ENCODE measurements at places on chromosomes 3 and 15.

GRCh38 chr3:73605412-73605811 lies 19.3 kb downstream of the PDZRN3 start:
- DNase-seq = peak; percentile 77

DNA sequence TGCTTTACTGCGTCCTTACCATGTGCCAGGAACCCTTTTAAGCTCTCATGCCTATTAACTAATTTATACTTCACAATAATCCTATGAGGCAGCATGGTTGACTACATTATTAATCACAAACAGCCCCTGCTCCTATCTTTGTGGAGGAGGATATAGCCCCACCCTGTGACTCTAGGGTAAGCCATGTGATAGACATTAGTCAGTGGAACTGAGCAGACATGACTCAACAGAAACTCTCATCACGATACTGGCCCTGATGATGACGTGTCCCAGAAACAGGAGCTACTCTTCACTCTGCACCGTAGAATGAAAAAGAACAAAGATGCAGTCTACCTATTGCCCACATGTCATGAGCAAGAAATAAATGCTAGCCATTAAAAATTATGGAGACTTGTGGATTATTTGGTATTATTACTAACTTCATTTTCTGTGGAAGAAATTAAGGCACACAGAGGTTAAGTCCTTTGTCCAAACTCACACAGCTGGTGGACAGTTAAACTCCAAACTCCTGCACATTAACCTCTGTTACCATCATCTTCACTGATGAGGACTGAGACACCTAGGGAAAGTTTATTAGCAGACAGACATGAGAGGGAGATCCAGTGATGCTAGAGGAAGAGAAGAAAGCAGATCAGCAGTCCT lies 51.2 kb downstream of the CFAP20DC start:
- peak; percentile 94 for DNase-seq

GRCh38 chr3:5192571-5193365 lies 5.3 kb downstream of the EDEM1 start:
- DNase-seq = no peak

DNA sequence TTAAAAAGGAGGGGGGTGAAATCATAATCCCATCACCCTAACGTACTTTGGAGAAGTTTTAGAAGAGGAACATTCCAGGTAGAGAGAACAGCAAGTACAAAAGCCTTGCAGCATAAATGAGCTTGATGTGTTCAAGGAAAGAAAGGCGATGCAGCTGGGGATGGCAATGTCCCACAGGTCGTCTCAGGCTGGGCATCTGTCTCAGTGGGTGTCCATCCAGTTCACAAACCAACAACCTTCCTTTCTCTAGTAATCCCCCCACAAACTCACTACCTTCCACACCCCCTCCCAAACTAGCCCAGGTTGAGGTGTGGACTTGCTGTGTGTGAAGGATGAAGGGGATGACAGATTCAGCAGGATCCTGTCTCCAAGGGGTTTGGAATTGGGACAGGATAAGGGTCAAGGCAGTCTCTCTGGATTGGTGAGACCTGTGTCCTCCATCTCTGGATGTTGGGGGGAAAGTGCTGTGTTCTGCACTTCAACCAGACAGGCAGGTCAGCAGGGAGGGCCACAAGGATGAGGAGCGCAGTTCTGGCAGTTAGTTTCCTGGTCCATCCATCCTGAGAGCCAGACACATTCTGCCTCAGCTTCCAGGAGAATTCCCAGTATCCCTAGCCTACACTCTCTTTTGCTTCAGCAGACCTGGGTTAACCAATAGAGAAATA lies 1.7 kb upstream of the ESYT3 start:
- no peak for DNase-seq

GRCh38 chr3:128434524-128434923 lies 32.2 kb downstream of the DNAJB8 start:
- no peak for DNase-seq

DNA sequence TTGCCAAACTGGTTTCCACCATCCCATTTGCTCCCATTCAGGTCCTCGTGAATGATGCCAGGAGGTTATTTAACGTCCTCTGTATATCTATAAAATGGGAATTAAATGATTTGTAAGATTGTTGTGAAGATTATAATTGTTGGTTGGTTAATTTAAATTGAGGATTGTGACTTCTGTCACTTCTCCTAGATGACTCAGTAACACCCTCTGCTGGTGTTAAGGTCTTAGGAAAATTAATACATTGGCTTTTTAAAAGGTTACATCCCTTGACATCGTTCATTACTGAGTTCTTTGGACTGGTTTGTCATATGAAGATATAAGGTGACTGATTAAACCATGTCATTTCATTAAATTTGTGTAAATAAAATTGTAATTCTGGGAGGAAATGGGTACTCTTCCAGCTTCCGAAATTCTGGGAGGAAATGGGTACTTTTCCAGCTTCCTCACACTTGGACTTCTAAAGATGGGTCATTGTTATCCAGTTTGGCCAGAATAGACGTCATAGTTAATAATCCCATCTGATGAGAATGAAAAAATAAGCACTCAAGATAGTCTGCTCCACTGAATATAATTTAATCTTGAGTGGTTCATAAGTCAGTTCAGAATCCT lies 33.3 kb upstream of the PAQR5 start:
- peak; percentile 50 for DNase-seq

- no peak for DNase-seq
Measured at GRCh38 chr15:96232335-96232734, 98.2 kb upstream of the NR2F2 start.

- DNase-seq = no peak
Measured at GRCh38 chr15:48423342-48423741, 92.1 kb downstream of the DUT start.

DNA sequence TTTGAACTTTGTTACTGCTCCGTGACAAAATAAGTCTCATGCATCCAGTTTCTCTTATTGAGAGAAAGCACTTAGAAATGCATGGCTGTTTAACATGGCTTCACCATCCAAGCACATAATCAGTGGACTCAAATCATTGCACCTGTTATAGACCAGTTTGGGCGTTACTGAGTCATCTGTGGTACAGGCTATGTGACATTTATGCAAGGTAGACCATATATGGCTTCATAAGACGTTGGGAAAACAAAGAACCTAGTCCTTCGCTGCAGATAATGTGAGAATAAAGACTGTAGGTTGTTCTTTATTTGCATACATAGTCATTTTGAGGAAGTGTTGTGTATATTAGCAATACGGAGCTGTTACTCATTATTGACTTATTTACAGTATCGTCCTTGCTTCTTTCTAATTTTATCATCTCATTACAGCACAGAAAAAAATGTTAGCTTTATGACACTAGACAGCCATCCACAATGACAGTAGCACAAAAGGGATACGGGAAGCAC lies 374.7 kb downstream of the IL5RA start:
- DNase-seq = no peak

DNA sequence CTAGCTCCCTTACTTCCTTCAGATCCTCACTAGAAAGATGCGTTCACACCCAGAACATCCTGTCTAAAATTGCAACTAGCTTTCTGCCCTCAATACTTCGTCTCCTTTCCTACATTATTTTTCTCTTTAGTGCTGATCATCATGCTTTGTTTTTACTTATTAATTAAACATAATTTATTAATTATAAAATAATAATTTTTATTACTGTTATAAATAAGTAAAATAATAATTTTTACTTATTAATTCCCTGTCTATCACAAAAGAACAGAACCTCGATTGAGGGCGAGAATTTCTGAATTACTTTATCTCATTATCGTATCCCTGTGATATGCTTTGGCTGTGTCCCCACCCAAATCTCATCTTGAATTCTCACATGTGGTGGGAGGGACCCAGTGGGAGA lies 41.3 kb downstream of the GOLIM4 start:
- no peak for DNase-seq

- DNase-seq = no peak
Measured at GRCh38 chr3:186869253-186870100, 27.0 kb downstream of the ADIPOQ start.

DNA sequence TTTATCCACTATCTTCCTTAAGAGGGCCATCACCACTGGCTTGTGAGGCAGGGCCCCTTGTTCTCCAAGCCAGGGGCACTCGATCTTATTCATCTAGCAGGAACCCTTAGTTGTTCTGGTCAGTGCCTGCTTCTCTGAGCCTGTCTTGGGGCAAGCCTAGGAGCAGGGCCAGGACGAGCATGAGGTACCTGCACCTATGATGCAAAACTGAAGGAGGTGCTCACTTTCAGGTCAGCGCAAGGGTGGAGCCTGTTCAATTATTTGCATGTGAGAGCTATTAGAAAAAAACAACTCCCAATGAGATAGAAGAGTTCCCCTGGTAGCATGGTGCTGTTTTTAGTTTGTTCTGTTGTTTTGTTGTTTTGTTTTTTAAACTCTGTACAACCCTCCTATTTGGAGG lies 5.0 kb upstream of the CD276 start:
- DNase-seq = no peak

DNA sequence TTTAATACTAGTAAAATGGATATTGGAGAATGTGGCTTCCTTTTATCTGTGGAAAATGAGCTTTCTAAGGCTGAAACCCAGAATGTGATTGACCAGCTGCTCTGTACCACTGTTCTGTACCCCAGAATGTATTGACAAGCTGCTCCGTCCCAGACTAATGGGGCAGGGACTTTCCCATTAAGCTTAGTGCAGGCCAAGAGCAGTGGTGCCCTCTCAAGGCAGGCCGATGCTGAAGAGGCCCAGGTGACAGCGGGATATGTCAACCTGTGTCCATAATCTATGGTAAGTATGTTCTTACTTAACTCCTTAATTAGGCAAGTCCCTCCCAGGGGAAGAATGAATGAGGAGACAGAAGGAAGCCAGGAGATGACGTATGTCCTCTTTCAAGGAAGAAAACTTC lies 31.1 kb downstream of the SGO1 start:
- DNase-seq = no peak

DNA sequence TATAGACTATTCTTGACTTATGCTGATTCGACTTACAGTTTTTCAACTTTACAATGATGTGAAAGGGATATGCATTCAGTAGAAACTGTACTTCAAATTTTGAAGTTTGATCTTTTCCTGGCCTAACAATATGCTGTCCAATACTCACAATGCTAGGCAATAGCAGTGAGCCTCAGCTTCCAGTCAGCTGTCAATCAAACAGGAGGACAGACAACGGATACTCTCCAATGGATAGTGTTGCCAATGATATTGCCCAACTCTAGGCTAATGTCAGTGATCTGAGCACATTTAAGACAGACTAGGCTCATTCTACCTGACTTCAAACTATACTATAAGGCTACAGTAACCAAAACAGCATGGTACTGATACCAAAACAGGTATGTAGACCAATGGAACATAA lies 55.0 kb upstream of the ZNF280D start:
- DNase-seq = no peak

GRCh38 chr3:156418428-156418827 lies 136.5 kb downstream of the SSR3 start:
- DNase-seq = no peak

DNA sequence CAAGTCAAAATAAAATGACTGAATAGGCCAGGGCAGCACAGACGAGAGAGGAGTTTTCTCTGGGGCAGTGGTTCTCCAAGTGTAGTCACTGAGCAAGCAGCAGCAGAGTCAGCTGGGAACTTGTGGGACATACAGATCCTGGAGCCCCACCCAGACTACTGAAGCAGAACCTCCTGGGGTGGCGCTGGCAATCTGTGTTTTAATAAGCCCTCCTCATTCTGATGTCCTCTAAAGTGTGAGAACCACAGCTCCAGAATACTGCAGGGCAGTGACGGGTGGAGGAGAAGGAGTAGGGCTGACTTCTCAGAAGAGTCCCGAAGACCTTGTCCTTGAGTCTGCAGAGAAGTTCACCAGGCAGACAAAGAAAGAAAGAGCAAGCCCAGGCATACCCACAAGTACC lies 251.3 kb upstream of the HES1 start:
- no peak for DNase-seq

DNA sequence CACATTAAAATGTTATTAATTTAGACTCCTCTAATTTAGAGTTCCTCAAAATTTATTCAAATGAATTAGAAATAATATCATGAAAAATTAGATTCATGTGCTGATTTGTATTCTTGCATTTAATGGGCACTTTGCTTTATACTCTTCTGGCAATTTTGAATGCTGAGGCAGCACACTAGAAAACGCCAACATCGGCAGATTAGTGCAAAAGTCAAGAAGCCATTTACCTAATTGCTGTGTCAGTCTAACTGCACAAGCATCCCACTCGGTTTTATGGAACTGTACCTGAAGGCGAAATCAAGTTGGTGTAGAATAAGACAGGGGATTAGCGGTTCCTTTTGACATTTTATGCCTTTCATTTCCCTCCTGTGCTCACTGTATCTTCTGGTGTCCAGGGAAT lies 382.0 kb downstream of the ROBO2 start:
- no peak for DNase-seq

- DNase-seq = no peak
Measured at GRCh38 chr3:31234145-31234544, 298.6 kb upstream of the STT3B start.

- DNase-seq = no peak
Measured at GRCh38 chr15:91192690-91193377, 92.8 kb downstream of the SV2B start.

DNA sequence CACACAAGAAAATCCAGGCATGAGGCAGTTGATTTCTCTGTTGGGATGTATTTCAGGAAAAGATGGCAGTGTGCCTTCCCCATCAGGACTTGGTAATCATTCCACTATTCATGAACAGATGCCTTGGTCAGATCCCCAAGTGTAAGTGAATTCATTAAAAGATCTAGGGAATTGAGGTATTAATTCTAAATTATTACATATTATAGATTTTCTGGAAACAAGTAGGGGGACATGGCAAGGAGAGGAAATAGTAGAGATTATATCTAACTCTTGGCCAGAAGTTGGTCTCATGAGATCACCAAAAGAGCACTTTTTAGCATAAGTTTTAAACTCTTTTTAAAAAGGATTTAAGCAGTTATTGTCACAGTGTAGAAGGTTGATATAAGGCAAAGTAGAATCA lies 74.4 kb upstream of the MDFIC2 start:
- DNase-seq = no peak

DNA sequence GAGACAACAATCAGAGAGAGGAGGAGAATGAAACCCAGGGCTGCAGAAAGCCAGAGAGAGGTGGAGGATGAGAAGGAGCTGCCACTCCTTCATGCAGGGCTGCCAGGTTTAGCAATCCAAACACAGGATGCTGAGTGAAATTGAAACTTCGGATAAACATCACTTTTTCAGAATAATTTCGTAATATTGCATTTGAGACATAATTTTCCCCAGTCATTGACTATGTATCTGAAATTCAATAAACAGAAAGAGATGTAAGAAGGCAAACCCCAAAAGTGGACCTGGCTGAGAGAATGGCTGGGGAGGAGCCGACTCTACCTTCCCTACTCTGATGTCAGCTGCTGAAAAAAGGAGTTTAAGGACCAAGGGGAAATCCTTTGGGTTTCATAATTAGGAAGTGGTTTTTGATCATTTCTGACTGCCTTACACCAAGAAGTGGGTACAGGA lies 33.8 kb downstream of the SLC9A9 start:
- no peak for DNase-seq

DNA sequence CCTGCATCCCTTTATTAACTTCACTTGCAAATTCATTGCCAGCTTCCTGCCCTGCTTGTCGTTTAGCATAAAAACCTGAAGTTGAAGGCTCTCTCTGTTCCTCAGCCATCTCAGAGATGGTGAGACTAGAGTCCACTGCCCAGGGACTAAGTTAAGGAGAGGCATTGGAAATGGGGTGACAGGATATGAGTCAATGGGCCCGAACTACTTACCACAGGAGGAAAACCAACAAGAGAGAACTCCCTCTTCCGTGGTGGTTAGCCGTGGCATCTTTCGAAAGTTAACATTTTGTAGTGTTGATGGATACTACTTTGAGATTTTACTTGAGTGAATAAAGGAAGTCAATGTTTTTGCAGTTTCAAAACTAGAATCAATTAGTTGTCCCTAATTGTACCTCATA lies 65.3 kb downstream of the LRTM1 start:
- peak; percentile 50 for DNase-seq

All from EH (cell line).